ENCODE measurements at places on chromosomes 5 and 9. TPM values are rescaled to one million over a fixed set of nuclear protein-coding genes. Genes with fewer than 3 reads are reported as not detected.

The IL3 gene
- not detected for total RNA-seq

The ANKRD20A1 gene
- total RNA-seq: 0.10 TPM

DNA sequence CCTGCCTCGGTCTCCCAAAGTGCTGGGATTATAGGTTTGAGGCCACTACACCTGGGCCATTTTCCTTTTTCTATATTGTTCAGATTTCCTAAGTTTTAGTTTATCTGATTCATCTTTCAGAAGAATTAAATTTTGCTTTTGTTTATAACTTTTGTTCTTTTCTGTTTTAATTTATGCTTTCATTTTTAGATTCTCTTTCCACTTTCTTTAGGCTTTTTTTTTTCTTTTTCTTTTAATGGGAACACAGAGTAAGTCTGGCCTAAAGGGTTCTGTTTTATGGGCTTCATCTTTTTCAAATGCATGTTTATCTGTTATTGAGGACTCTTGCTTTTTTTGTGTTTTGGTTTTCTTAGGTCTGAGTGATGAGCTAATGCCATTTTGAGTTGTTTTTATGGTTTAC lies 42.1 kb downstream of the SNX30 start:
- DNase-seq: no peak

DNA sequence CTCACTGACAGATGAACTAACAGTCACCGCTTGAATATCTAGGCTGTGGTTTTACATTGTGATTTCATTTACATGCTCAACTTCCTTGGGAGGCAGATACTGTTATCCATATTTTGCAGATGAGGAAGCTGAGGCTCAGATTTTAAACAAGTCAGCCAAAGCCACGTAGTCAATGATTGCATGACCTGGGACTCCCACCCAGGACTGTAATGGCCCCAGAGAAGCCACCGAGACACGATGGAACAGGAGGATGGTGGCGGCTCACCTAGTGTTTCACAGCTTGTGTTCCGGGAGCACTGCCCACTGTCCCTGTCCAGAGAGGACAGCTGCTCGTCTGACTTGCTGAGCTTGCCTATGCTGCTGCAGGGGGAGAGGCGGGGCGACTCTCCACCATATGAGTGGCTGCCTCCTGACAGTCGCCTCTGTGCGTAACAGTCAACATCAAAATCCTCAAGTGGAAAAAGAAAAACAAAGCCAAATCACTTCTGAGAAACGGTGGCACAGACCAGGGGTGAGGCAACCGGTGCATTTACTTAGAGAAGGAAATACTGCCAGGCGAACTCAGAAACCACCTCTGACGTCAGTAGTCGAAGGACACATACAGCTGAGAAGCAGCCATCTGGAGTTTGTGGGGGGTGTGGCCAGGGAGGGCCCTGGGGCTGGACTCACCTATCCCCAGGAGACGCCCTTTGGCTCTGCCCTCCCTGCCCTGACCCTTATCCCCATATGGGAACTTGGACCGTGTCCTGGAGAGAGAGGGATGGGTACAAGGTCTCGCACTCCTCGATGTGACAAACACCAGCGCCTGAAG lies 82.5 kb downstream of the PRRT1B start:
- no peak for DNase-seq

DNA sequence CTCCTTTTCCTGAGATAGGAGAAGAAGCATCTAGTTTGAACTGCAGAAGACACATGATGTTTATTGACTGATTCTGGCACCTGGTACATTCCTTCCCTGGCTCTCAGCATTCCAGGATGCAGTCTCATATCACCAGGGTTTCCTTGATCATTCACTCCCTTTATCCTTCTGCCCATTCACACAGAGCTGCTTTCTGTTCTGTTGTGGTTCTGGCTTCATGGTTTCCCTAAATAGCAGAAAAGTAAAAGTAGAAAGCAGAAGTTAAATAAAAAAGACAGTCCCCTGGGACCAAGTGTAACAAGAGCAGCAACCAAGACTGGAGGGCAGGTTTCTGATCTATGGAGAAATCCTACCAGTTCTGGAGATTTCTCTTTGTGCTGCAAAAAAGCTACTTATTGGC lies 3.2 kb downstream of the IFNA8 start:
- no peak for DNase-seq

The FRMD3 gene
- total RNA-seq: 0.28 TPM

- DNase-seq: no peak
These were observed 219.3 kb downstream of the CEMIP2 start for GRCh38 chr9:71549023-71549422.

- no peak for DNase-seq
These were observed 47.6 kb upstream of the ELOVL7 start for GRCh38 chr5:60891667-60892066.

The PCDHB4 gene
- 1.3 TPM for total RNA-seq

GRCh38 chr5:5295351-5295750 lies 127.1 kb upstream of the ICE1 start:
- no peak for DNase-seq

The MLANA gene
- not detected for total RNA-seq

The INSYN2B gene
- total RNA-seq: 0.19 TPM

GRCh38 chr5:141010047-141010793 lies 41.0 kb upstream of the PCDHB1 start:
- no peak for DNase-seq

GRCh38 chr9:81318571-81318970 lies 370.8 kb downstream of the TLE1 start:
- peak; percentile 41 for DNase-seq

- no peak for DNase-seq
These were observed 149.1 kb upstream of the TUT7 start for GRCh38 chr9:86503314-86503713.

The LHX3 gene
- 0.22 TPM for total RNA-seq

- no peak for DNase-seq
These were observed 61.0 kb upstream of the ADAMTS2 start for GRCh38 chr5:179406031-179406961.

GRCh38 chr9:14992081-14992480 lies 81.9 kb upstream of the FREM1 start:
- DNase-seq: no peak

DNA sequence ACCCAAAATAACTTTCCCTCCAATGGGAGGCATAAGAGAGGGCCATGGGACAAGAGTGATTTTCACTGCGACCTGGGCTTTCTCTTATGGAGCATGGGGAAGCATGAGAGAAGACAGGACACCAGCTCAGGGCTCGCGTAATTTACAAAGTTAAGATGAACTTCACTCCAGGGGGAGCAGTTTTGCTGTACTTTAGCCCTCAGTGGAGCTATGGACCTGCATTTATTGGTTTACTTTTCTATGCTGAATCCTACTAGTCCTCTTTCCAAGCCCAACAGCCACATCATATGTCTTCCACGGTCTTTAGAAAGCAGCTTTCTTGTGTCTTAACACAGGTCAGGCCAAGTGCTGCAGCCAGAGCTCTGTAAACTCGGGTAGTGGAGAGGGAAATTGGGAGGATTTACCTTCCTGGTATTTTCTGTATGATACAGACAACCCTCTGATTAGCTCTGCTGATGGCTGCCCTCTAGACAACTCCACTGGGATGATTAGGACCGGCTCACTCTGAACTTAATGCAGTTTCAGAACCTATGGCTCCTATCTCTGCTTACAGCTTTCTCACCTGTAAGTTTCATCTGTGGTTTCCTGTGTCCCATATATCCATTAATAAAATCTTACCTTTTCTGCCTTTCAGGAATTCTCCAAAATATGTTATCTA lies 581.0 kb upstream of the RORB start:
- peak; percentile 14 for DNase-seq

DNA sequence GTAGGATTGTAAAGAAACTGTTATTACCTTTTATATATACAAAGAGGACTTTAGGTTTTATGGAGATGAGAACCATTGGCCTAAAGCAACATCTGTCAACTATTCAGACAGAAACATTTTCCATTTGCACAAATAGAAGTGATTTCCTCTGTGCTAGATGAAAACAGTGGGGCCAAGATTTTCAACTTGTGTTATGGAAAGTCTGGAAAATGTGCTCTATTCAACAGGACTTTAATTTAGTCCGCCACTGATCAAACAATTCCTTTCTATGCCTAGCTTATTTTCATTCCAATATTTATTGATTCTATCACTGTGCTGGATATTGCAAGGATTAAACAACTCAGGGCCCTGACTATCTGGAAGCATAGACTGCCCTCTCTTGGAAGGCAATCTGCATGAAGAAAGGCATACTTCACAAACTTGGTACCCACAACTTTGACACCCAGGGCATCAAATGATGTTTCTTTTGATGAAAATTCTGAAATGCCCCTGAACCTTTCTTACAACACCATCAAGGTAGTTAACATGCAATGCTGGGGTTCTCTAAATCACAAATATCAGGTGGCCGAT lies 126.6 kb upstream of the HMHB1 start:
- DNase-seq: peak; percentile 49

GRCh38 chr5:154478224-154478565 lies at the start of gene HAND1:
TSS of gene HAND1 (minus strand) at chr5:154478227. CDS start at chr5:154478008, 219 bp downstream.
- no peak for DNase-seq

The FUBP3 gene
- 58.0 TPM for total RNA-seq

- DNase-seq: no peak
These were observed 35.4 kb downstream of the ADAMTS2 start for GRCh38 chr5:179309751-179310320.

- no peak for DNase-seq
These were observed 834 bp downstream of the PCDHGA8 start for GRCh38 chr5:141393267-141393666.

DNA sequence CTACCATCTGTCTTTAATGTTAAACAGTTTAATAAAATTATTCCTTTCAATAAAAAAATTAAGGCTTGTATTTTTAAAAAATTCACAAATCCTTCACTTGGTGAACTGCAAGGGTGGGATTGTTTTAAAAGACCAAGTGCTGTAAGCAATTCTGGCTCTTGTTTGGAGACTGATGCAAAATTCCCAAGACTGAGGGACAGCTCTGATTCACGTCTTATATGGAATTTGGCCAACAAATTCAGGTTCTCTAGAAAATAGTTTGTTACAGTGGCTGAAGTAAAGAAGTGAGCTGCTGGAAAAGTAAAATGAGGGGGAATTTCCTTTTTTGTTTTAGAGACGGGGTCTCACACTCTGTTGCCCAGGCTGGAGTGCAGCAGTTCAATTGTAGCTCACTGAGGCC lies 58.3 kb downstream of the PRELID2 start:
- DNase-seq: peak; percentile 69

The PCDHGB5 gene
- 5.6 TPM for total RNA-seq

The PDE8B gene
- not detected for total RNA-seq

- DNase-seq: no peak
These were observed 18.5 kb downstream of the NIM1K start for GRCh38 chr5:43210570-43210969.

The NIM1K gene
- total RNA-seq: not detected

DNA sequence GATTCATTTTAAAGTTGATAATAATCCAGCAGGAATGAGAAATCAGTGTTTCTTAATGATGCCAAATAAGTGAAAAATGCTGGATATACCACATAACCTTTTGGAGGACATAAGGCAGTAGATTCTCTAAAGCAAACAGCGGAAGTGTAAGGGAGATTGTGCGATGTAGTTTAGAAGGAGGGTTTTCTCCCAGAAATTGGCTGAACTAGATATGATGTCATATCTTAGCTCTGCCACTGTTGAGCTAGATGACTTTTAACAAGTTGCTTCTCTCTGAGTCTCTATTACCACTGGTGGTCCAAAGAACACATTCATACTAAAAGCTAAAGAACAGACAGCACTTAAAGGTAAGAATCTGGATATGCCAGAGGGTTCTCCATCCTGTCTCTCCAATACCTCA lies 107.0 kb downstream of the NR6A1 start:
- no peak for DNase-seq

The CTNND2 gene
- not detected for total RNA-seq

- no peak for DNase-seq
These were observed 5.8 kb downstream of the MFAP3 start for GRCh38 chr5:154044581-154044980.

The FKBP15 gene
- 32.6 TPM for total RNA-seq

DNA sequence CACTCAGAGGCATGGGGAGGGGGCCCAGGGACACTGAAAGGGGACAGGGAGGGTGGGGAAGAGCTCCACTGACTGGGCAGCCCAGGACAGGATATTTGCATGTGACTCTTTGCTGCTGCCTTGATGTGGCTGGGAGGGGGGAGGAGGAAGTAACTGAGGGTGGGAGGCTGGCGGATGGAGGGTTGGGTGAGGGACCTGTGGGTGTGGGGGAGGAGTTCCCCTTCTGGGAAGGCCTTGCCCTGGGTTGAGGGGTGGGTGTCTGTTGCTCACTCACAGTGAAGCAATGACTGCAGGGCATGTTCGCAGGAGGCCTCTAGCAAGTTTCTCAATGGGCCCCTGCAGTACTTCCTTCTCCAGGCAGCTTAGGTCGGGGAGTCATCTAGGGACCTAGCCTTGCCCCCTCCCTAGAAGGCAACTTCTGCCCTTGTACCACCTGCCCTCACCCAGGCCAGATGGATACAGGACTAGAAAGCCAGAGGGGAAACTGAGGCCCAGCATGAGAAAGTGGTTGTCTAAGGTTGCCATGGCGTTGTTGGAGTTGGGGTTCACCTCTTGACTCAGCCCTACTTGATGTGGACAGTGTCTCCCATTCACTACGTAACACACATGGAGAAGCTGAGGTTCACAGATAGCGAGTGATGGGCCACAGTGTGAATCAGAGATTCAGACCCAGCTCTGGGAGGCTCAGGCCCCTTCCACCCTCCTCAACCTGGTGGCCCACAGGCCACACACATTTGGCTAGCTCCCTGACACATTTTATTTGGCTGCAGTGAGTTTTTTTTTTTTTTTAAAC lies 3.0 kb downstream of the GRK6 start:
- DNase-seq: no peak

DNA sequence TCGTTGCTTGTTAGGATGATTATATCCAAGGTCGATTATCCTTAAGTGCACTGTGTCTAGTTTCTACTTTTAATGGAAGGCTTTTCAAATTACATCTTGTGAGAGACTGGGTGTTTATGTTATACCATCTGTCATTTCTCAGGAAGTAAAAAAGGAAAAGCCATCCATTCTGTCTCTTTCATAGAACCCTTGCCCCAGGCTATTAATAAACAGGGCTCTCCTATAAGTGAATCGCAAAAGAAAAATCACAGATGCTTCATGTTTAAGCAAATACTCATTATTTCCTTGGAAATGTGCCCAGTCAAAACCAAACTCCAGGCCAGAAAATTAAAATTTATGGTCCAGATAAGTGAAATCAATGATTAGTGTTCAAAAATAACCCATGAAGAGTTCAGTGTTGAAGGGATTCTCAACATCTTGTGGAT lies 58.1 kb downstream of the STARD4 start:
- no peak for DNase-seq

DNA sequence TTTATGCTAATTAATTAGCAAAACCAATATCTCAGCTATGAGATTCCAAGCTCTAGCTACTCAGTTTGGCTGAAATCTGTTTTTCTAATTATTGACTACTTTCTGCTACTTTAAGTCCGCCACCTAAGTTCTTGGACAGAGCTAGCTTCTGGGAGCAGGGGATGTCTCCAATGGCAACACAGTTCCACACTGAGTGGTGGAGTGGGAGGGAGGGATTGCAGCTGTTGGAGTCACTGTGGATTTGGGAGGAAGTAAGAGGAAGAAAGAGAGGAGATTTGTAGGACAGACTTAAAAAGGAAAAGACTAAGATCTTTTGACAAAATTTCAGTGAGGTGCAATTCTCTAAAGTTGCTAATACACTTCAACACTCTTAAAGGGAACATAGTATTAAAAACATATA lies 450.8 kb downstream of the NFIB start:
- DNase-seq: no peak

The TMEM174 gene
- total RNA-seq: not detected

- DNase-seq: peak; percentile 42
These were observed 68.4 kb downstream of the PBX3 start for GRCh38 chr9:125815568-125815967.

The PRDM9 gene
- total RNA-seq: not detected

GRCh38 chr9:137833721-137834613 lies 43.6 kb upstream of the CACNA1B start:
- DNase-seq: no peak

All from MCF 10A (cell line).